Sciatic nerve (tissue), 2 donors: ENCODE measurements at places on chromosomes 3 and 15. TPM values are rescaled to one million over a fixed set of nuclear protein-coding genes. Genes with fewer than 3 reads are reported as not detected.

CADM2 gene
- 60.8 TPM for total RNA-seq

DPPA2 gene
- total RNA-seq, result not detected

C3orf85 gene
- total RNA-seq, result not detected

RYR3 gene
- 18.5 TPM for total RNA-seq

ANKDD1A gene
- 25.5 TPM for total RNA-seq

GRCh38 chr3:147122350-147122749, 284.0 kb downstream of the ZIC4 start:
- DNase-seq, result no peak

DNA sequence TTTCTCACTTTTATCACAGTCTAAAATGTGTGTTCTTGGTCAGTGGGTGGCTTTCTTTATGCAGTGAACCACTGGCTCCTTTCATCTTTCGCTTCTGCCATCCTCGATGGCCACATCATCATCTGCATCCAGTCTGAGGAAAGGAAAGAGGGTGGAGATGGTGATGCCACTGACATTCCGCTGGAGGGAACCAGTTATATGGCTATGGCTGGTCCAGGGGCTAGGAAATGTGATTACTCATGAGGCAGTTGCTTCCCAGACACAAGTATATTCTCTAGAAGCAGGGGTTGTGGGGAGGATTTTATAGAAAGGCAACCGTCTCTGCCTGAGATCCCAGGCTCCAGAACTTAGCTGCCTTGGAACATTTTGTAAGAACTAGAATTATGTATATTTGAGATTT, 246.7 kb upstream of the AZI2 start:
- no peak for DNase-seq

GRCh38 chr3:57956833-57957174, 51.4 kb upstream of the FLNB start:
- DNase-seq, result no peak

DNA sequence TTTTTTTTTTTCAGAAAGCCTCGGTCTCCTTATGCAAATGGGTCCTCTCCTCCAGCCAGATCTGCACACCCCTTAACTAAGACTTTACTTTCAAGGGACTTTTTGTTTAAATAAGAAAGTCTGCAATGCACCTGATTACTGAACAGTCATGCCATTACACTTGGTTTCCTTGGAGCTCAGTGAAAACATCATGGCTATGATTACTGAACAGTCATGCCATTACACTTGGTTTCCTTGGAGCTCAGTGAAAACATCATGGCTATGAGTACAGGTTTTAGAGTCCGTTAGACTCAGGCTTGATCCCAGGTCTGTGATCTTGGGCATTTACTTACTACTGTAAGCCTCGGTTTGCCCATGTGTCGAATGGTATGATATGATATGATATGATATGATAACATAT, 10.1 kb downstream of the ENTPD3 start:
- DNase-seq, result no peak

DNA sequence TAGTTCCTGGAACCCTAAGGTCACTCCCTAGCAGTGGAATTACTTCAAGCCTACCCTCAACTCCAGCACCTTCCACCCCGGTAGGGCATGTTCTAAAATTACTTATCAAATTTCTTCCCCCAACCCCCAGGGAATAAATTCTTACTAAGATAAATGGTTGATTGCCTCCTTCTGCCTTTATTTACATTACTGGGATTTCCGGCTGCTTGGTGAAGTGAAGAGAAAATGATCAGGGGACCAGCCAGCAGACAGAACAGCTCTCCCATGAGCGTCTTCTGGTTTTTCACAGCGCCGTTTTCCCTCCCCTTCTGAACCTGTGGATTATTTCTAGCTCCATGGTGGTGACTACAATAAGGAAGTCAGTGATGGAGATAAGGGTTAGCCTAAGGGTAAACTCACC, 521.5 kb upstream of the PPP2R3A start:
- DNase-seq, result no peak

- DNase-seq, result no peak
Measured at GRCh38 chr3:150922611-150923010, 17.4 kb upstream of the MINDY4B start.
